ENCODE measurements at places on chromosomes 5 and 9. TPM values are rescaled to one million over a fixed set of nuclear protein-coding genes. Genes with fewer than 3 reads are reported as not detected.

DNA sequence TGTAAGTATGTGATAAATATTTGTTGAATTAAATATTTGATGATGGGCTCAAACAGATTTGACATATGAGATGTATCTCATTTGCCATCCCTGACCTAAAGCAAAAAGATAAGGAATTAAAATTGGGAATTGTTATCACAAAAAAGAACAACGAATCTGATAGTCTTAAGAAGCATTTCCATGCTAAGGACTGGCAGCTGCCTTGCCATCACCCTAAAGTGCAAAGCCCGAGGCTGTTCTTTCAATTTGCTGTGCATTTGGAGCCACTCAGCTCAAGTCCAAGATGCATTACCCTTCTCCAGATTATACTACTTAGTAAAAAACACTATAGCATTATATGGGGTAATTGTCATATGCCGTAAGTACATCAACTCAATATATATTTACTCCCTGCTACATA lies 618.3 kb upstream of the CLINT1 start:
- DNase-seq, result no peak

DNA sequence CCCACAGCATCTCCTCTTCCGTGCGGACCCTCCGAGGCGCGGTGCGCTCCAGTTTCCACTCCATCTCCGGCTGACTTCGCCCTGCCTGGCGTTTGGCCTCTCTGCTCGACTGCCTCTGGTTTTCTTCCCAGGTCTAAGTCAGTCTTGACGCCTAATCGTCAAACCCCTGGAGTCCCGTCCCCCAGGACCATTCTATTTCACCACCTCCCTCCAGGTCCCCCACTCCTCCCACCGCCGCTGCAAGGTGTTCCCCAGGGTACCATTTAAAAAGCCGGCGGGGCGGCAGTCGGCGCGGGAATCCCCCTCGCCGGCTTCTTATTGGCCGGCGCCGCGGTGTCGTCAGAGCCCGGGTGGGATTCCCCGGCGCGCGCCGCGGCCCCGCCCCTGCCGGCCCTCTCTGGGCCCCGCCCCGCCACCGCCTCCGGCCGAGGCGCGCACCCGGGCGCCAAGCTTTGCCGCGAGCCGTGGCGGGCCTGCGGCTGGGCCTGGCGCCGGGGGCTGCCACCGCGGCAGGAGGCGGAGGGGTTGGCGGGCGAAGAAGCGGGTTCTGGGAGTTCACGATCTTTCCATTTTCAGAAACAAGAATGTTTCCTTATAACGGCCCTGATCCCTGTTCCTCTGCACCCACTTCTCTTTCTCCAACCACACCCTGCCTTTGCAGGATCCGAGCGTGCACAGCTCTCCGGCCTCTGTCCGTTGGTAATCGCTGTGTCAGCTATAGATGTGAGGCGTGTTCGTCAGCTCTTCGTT lies at the start of gene CDC20B:
CDC20B (minus strand) TSS at position 241 of the 750 bp plus-strand sequence; CDS start at position 64, 177 bp downstream.
- DNase-seq, result peak; percentile 71

- no peak for DNase-seq
Measured at GRCh38 chr5:36325196-36325595, 23.5 kb upstream of the RANBP3L start.

Gene BARX1
- total RNA-seq, result 0.69 TPM

DNA sequence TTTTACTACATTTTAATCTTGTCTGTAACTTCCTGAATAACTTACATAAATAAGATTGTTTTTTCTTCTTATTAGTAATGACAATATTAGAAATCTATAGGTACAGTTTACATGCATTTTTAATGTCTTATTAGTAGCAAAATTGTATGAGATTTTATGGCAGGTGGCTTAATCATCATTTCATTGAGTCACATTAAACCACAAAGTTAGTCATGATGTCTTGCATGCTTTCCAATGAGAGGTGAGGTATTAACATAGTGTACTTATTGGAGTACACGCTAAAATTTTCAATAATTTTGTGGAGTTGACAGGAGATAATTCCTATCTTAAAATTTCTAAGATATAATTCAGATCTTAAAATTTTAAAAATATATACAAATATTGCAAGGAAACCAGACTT lies 989.6 kb upstream of the ARRDC3 start:
- DNase-seq, result peak; percentile 63

DNA sequence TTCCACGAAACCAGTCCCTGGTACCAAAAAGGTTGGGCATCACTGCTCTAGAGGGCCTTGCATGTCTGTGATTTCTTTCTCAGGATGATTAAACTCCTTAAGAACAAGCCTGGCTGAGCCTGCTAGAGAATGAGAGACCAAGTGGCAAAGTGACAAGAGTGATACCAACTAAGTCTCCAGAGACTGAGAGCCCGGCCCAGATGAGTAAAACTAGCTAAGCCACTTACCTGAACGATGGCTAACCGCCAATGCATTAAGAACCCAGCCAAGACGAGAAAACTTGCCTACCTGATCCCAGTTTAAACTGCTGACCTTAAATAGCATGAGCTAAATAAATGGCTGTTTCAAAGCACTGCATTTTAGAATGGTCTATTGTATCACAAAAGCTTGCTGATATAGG lies 5.6 kb upstream of the CCDC152 start:
- no peak for DNase-seq

- no peak for DNase-seq
Measured at GRCh38 chr5:173680660-173681242, 64.3 kb upstream of the BOD1 start.

Gene CDC20B
- not detected for total RNA-seq

Gene IGFBPL1
- total RNA-seq, result 5.5 TPM

Gene FBXL7
- 12.5 TPM for total RNA-seq

DNA sequence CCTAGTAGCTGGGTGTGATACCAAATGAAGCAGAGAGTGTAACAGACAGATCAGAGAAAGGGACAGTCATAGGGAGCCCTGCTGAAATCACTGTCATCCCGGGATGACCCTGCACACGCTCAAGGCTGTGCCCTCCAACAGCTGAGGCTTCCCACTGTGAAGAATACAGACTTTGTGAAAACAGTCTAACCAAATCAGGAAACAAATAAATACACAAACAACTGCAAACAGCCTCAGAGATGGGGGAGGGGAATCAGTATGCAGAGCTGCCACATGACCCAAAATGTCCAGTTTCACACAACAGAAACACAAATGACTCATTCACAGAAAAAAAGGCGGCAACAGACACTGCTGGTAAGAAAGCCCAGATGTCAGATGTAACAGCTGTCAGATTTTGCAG lies 101.9 kb downstream of the ADAMTS2 start:
- DNase-seq, result no peak

- DNase-seq, result peak; percentile 81
Measured at GRCh38 chr5:150780187-150780692, 1.7 kb downstream of the SMIM3 start.

Gene RFK
- total RNA-seq, result 42.7 TPM

DNA sequence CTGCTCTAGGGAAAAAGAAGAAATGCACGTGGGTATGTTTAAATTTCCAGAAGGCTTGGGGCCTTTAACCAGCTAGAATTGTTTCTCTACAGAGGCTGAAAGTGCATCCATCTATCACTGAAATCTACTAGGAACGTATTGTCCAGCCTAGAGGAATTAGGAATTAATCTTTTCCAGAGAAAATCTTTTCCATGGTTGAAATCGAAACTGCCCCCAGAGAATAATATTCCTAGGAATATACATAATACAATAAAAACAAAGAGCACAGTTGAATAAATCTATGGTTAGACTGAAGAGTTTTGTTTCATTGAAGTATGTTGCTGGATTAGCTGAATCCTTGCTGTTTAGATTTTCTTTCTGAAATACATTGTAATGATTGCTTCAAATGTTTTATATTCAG lies 378.5 kb downstream of the PLK2 start:
- DNase-seq, result no peak

Gene IFNA7
- not detected for total RNA-seq

DNA sequence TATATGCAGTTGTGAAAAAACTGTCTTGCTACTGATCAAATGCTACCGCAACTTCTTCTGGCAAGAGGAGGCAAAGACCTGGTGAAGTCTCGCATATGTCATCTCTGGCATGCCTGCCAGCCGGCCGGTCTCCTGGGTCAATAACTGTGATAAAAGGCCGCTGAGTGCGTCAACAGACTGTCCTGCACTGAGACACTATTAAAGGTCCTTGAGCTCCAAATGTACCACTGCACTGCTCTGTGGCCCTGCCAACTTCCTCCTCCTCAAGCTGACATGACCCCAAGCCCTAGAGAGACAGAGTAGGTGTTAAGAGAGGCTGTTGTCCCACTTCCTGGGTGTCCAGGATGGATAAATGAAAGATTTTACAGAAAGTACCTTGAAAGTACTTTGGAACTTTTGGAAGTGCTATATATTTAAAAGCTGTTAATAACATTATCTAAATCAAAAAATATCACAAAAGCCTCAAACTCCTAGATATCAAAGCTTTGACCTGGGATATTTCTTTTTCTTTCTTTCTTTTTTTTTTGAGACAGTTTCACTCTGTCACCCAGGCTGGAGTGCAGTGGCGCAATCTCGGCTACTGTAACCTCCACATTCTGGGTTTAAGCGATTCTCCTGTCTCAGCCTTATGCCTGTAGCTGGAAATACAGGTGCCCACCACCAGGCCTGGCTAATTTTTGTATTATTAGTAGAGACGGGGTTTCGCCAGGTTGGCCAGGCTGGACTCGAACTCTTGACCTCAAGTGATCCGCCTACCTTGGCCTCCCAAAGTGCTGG lies 31.5 kb downstream of the RAPGEF1 start:
- DNase-seq, result peak; percentile 48

- no peak for DNase-seq
Measured at GRCh38 chr5:159319363-159319762, 10.9 kb downstream of the IL12B start.

DNA sequence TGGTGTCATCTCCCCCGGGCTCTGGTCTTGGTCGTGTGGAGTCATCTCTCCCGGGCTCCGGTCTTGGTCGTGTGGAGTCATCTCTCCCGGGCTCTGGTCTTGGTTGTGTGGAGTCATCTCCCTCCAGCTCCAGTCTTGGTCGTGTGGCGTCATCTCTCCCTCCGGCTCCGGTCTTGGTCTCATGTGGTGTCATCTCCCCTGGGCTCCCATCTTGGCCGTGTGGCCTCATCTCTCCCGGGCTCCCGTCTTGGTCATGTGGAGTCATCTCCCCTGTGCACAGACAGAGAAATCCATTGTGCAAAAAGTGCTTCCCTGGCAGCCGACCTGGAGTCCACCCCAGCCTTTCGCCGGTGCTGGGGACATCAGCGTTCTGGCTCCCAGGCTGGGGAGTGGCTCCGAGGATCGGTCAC lies 91.1 kb upstream of the CACNA1B start:
- no peak for DNase-seq

DNA sequence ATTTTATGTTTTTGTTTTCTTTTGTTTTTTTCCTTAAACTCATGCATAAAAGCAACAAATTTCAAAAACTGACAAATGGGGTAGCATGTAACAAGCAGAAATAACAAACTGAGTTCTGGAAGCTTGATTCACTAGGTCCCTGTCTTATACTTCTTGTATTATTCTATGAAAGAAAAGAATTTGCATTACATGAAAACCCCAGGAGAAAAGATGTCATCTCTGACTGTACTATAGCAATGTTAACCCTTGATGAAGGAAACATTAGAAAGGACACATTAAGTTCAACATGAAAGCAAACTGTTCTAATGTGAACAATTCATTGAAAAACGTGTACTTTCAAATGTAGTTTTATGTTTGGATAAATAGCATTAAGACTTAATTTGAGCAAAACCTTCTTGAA lies 9.2 kb downstream of the RAB14 start:
- DNase-seq, result no peak

DNA sequence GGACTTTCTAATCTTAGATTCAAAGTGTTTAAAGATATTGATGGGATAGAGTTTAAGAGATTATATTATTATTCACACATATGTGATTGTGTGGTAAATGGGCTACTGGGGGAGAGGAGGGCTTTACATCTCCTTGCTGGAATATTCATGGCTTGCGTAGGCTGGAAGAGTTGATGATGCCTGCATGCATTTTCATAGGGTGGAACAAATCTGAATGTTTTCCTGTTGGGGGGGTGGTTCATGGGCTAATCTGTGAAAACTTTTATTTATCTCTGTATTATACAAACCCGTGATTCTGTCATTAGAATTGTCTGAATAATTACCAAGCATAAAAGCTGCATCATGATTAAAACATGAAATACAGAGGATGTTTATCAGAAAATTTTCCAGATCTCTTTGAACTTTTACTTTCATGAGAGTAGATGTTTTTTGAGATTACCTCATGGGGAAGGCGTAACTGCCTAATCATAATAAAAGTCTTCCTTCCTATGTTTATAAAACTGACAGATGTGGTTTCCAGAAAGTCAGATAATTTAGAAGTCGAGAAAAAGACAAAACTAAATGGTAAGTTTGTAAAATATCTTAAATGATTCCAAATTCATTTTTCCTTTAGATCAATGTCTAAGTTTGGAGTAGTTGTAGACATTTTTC lies 1185.4 kb upstream of the SEMA6A start:
- DNase-seq, result no peak

Gene CHSY3
- total RNA-seq, result 0.02 TPM

Gene APBA1
- total RNA-seq, result 0.69 TPM

DNA sequence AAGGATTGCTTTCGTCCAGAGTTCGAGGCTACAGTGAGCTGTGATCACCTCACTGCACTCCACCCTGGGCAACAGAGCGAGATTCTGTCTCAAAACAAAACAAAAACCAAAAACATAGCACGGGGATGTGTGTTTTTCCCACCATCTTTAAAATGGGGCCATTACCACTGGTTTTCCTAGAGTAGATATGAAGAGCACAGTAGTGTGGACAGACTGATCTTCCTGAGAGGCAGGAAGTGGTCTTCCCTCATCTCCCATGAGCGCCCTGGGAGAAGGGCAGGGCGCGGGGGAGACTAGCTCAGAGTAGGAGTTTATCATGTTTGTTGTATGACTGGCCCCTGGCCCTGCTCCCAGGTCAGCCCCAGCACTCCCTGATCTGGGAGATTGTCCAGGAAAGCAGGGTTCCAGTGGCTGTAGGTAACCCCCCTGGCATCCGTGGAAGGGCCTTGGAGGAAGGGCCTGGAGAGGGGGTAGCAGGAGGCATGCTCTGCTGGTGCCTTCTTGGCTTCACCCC lies 2.3 kb downstream of the SUSD3 start:
- DNase-seq, result peak; percentile 84

Gene DAB2IP
- 6.2 TPM for total RNA-seq

Gene GPX8
- total RNA-seq, result 155 TPM

Gene FOXD4L5
- 0.07 TPM for total RNA-seq

Gene DMGDH
- not detected for total RNA-seq

DNA sequence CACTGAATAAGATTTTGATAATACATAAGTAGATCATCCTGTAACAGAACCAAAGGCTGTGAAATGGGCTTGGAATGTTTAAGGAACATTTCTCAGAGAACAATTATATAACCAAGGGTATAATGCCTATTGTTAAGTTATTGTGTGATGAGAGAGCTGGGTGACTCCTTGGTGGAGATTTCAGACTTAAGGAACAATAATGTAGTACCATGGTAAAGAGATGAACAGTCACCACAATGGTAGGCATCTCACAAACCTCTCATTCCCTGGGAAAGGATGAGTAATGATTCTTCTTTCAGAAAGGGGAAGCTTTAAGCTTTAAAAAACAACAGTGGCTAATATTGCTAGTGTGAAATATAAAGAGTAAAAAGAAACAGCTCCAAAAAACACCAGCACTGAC lies 147.4 kb downstream of the TRIM36 start:
- no peak for DNase-seq

- DNase-seq, result no peak
Measured at GRCh38 chr9:137302118-137302448, at the start of gene NRARP. TSS of gene NRARP (minus strand) at chr9:137302271. CDS start at chr9:137301928, 343 bp downstream.
